ENCODE measurements at places on chromosomes 2 and 18.

GRCh38 chr2:45134726-45135125 is 125.5 kb upstream of the SIX2 start:
- DNase-seq = no peak

DNA sequence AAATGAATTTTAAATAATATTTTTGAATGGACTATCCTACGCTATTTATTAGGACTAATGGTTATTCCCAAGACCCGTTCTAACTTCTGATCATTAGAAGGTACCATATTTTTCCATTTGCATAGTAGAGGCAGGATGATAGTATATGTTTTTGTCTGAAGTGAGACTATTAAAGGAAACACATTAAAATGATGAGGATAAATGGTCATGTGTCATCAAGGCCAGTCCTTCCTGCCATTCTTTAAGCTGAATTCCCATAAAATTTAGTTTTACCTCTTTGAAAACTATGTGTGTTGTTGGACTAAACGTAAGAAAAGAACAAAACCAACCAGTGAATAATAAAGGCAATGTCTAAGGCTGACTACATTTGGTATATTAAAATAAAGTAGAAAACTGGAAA is 121.8 kb downstream of the SLC8A1 start:
- DNase-seq = no peak

GRCh38 chr2:133624551-133624950 is 56.3 kb upstream of the NCKAP5 start:
- no peak for DNase-seq

DNA sequence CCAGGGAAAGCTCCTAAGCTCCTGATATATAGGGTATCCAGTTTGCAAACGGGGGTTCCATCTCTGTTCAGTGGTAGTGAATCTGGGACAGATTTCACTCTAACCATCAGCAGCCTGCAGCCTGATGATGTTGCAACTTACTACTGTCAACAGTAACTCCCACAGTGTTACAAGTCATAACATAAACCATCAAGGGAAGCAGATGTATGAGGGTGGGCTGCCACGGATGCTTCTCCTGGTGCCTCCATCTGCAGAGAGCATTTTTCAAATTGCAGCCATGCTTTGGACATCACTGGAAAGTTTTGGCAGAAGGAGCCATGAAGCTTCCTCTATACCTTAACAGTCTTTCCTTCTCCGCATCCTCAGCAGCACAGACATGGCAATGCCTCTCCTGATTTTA is 234.5 kb downstream of the ANKRD36B start:
- no peak for DNase-seq

GRCh38 chr2:30733876-30734520 is 73.2 kb downstream of the CAPN13 start:
- no peak for DNase-seq

- DNase-seq = no peak
These were observed 215.6 kb upstream of the TNP1 start for GRCh38 chr2:217075268-217076057.

- no peak for DNase-seq
These were observed 12.7 kb upstream of the CREG2 start for GRCh38 chr2:101400048-101400447.

- DNase-seq = no peak
These were observed 40.5 kb downstream of the CCDC85A start for GRCh38 chr2:56224316-56224715.

GRCh38 chr2:174750923-174751441 is 13.3 kb downstream of the CHRNA1 start:
- no peak for DNase-seq
